SK-N-SH (cell line): ENCODE measurements at places on chromosomes 13 and 19.

GRCh38 chr13:50377726-50378270 lies 362.6 kb downstream of the KCNRG start:
- DNase-seq = no peak

- DNase-seq = no peak
These were observed 18.6 kb downstream of the ERICH6B start for GRCh38 chr13:45596800-45597475.

GRCh38 chr19:18156841-18157464 lies 4.0 kb downstream of the PIK3R2 start:
- peak; percentile 97 for DNase-seq

- no peak for DNase-seq
These were observed 694.4 kb upstream of the PCDH20 start for GRCh38 chr13:62110079-62110478.

DNA sequence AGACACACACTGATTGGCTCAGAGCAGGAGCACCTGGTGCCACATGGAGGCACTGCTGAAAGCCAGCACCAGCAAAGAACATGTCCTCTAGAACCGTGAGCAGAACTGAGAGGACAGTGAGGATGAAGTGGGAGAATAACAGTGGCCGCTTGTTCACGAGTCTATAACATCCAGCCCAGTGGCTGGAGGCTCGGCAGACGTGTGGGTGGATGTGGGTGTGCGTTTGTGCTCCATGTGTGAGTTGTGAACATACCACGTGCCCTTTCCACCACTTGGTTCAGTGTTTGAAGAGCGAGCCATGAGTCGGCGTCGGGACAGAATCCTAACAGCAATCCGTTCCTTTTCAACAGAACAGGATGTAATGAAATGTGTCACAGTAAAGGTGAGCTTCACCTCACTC lies 113.0 kb downstream of the SOX1 start:
- no peak for DNase-seq
